GM12878 (cell line): ENCODE measurements at places on chromosomes 3 and 15. TPM values are rescaled to one million over a fixed set of nuclear protein-coding genes. Genes with fewer than 3 reads are reported as not detected.

Gene RLBP1
- not detected in 2 replicates for total RNA-seq

Gene GPR27
- not detected in 2 replicates for total RNA-seq

Gene MELTF
- 44.3 and 49.1 TPM in 2 replicates for total RNA-seq

Gene RYR3
- total RNA-seq: not detected in 2 replicates

Gene HCLS1
- 232 and 237 TPM in 2 replicates for total RNA-seq

Gene LRRN1
- total RNA-seq: not detected in 2 replicates

Gene CAPN3
- total RNA-seq: 2.4 and 3.2 TPM in 2 replicates

Gene GOLGA8M
- not detected in 2 replicates for total RNA-seq

DNA sequence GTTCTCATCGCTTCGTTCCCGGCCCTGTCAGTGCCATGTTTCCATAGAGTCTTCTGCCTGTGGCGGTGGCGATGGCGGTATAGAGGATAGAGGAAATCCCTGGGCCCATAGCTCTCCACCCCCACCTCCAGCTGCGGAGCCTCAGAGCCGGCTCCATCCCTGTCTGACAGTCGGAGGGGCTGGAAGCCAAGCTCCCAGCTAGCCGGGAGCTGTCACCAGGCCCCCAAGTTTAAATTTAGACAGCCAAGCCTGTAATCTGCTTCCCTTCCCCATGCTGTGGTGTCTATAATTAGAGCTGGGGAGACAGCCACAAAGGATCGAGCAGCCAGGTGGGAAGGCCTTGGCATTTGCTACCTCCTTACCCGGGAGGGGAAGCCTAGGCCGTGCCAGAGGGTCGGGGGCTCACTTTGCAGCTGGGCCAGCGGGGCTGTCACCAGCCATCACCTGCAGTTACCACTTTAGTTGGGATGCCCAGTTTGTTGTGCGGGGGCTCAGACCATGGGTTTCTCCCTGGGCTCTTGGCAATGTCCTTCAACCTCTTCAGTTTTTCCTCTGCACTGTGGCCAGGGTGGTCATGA lies 56.3 kb upstream of the SEC13 start:
- no peak for DNase-seq
- H3K36me3 ChIP-seq: no peaks in the 10 kb centered on the region
- H3K4me1 ChIP-seq: no peaks in the 10 kb centered on the region
- no peak overlapping the region for H3K4me3 ChIP-seq
- H3K27me3 ChIP-seq: no peaks in the 10 kb centered on the region

DNA sequence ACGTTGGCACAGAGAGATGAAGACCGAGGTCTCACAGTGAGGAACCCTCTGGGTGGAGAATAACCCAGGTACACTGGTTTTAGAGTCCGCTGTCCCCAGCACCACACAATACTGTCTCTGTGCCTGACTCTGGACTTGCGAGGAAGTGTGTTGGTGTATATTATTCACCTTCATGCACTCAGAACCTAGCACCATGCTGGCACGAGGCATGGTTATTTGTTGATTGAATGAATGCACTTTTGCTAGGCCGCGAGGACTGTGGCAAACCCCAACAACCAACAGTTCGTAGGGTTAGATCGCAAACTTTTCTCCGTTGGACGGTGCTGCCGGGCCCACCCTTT lies 484 bp upstream of the C3orf52 start:
- peaks cover 7% of the 10 kb centered on the region for H3K27me3 ChIP-seq
- H3K36me3 ChIP-seq: no peaks in the 10 kb centered on the region
- no peak for DNase-seq
- H3K4me3 ChIP-seq: peak overlapping the region; percentile 76; the same call in 1 of the 2 replicates

- H3K27ac ChIP-seq: peak overlapping the region; percentile 94
- H3K27me3 ChIP-seq: no peaks in the 10 kb centered on the region
- peak overlapping the region; percentile 8 for H3K4me3 ChIP-seq
- DNase-seq: no peak
- H3K4me1 ChIP-seq: peaks cover 28% of the 10 kb centered on the region
Observed at GRCh38 chr15:34331809-34332208, 5.8 kb downstream of the SLC12A6 start.

- H3K4me3 ChIP-seq: no peak overlapping the region
- H3K27me3 ChIP-seq: no peaks in the 10 kb centered on the region
- H3K27ac ChIP-seq: no peak overlapping the region
- H3K36me3 ChIP-seq: no peaks in the 10 kb centered on the region
- DNase-seq: no peak
Observed at GRCh38 chr3:73766599-73767381, 142.0 kb upstream of the PDZRN3 start.

GRCh38 chr3:11739123-11739522 lies 95.4 kb upstream of the VGLL4 start:
- no peak for DNase-seq
- H3K4me1 ChIP-seq: no peaks in the 10 kb centered on the region
- no peaks in the 10 kb centered on the region for H3K36me3 ChIP-seq
- no peak overlapping the region for H3K4me3 ChIP-seq
- H3K27ac ChIP-seq: no peak overlapping the region
